ENCODE measurements at places on chromosomes 6 and 20. TPM values are rescaled to one million over a fixed set of nuclear protein-coding genes. Genes with fewer than 3 reads are reported as not detected.

DNA sequence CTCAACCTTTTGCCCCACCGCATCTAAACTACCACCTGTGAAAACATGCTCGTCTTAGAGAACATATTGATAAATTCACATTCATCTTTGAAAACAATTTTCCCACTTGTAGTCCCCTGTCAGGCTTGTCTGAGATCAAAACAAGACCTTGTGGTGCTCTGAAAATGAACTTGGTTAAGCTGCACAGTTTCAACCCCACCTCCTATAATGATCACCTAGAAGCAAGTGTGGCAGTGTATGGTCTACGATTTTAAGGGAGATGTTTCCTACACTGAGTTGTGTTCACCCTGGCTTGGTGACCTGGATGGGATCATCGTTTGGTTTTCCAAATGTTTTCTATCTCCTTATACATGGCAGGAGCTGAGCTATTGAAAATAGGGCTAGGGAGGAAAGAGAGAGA, 539.4 kb downstream of the DOK5 start:
- DNase-seq = no peak
- no peak overlapping the region for H3K4me3 ChIP-seq
- H3K36me3 ChIP-seq = no peaks in the 10 kb centered on the region

- no peaks in the 10 kb centered on the region for H3K27me3 ChIP-seq
- no peak overlapping the region for H3K4me3 ChIP-seq
- H3K27ac ChIP-seq = no peak overlapping the region
- H3K36me3 ChIP-seq = no peaks in the 10 kb centered on the region
- DNase-seq = no peak
- no peaks in the 10 kb centered on the region for H3K4me1 ChIP-seq
These were observed 544.5 kb downstream of the MAFB start for GRCh38 chr20:40144581-40144980.

DNA sequence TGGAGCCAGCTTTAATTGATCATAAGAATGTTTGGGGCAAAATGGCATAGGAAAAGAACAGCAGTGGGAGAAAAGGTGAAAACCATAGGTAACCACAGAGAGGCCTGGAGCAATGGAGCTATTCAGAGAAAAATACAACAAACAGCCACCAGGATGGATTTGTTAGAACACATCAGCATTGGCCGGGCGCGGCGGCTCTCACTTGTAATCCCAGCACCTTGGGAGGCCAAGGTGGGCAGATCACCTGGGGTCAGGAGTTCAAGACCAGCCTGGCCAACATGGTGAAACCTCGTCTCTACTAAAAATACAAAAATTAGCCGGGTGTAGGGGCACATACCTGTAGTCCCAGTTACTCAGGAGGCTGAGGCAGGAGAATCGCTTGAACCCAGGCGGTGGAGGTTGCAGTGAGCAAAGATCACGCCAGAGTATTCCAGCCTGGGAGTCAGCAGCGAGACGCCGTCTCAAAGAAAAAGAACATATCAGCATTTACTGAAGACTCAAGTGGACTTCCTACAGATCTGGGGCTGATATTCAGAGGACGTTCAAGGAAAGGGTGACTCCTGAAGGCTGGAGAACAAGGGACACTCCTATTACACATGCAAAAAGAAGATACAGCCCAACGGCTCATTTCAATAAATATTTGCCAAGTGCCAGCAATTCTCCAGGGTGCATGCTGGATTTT, 20.2 kb downstream of the SNHG17 start:
- no peak overlapping the region for H3K27ac ChIP-seq
- H3K36me3 ChIP-seq = no peaks in the 10 kb centered on the region
- no peaks in the 10 kb centered on the region for H3K27me3 ChIP-seq

DNA sequence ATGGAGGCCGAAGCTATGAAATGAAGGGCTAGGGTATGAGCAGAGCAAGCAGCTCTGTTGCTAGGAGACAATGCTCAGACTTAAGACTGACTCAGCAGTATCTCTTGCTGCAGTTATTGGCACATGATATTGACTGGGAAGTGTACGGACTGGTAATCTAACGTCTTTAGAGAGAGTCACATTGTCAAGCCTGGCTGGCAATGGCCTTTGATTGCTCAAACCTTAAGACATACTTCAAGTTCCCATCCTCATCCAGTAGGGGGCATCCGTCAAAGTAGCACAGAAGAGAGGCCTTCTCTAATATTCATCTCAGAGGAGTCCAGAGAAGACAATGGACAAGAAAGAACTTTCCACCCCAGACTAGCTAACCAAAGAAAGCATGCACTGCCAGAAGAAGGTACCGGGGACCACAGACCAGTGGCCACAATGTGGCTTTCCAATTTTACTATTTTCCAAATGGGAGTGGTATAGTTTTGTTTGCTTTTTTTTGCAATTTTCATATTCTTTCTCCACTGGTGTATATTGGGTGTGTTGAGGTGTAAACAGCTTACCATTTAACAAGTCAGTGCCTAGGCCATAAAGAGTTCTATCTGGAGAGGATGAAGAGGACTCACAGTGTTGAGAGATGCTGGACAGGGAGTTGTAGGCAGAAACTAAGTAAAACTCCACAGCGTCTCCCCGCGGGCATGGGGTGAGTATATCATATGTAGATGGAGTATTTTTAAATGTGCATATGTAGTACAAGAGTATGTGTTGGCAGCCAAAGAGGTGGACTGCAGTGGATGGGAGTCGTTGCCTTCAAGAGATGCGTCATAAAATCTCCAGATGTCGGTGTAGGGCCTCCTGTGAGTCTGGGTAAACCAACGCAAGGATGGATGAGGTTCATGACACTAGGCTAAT, 36.7 kb downstream of the LRFN2 start:
- no peak overlapping the region for H3K4me3 ChIP-seq
- no peaks in the 10 kb centered on the region for H3K36me3 ChIP-seq
- no peak for DNase-seq
- no peaks in the 10 kb centered on the region for H3K27me3 ChIP-seq

GRCh38 chr6:107083047-107083768, 32.1 kb downstream of the BEND3 start:
- no peaks in the 10 kb centered on the region for H3K27me3 ChIP-seq
- no peaks in the 10 kb centered on the region for H3K36me3 ChIP-seq
- H3K4me3 ChIP-seq = no peak overlapping the region
- no peaks in the 10 kb centered on the region for H3K4me1 ChIP-seq

- H3K4me3 ChIP-seq = no peak overlapping the region
- DNase-seq = peak; percentile 85
- peak overlapping the region; percentile 29 for H3K27ac ChIP-seq
These were observed 116.1 kb upstream of the TRAF3IP2 start for GRCh38 chr6:111721753-111722154.

DNA sequence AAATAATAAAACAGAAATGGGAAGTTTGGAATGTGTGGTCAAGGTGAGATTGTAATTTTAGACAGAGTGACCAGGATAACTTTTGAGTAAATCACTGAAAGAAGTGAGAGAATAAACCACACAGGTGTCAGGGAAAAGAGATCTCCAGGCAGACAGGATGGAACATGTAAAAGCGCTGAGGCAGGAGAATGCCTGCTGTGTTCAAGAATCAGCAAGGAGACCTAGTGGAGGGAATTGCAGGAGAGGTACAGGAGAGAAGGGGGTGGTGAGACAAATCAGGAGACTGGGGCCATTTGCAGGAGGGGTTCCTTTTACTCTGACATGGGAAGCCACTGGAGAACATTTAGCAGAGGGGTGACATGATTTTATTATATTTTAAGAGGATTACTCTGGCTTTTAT, 456.7 kb downstream of the NKAIN2 start:
- no peak overlapping the region for H3K27ac ChIP-seq
- DNase-seq = no peak
- H3K36me3 ChIP-seq = no peaks in the 10 kb centered on the region
- no peak overlapping the region for H3K4me3 ChIP-seq
- no peaks in the 10 kb centered on the region for H3K4me1 ChIP-seq
- no peaks in the 10 kb centered on the region for H3K27me3 ChIP-seq

DNA sequence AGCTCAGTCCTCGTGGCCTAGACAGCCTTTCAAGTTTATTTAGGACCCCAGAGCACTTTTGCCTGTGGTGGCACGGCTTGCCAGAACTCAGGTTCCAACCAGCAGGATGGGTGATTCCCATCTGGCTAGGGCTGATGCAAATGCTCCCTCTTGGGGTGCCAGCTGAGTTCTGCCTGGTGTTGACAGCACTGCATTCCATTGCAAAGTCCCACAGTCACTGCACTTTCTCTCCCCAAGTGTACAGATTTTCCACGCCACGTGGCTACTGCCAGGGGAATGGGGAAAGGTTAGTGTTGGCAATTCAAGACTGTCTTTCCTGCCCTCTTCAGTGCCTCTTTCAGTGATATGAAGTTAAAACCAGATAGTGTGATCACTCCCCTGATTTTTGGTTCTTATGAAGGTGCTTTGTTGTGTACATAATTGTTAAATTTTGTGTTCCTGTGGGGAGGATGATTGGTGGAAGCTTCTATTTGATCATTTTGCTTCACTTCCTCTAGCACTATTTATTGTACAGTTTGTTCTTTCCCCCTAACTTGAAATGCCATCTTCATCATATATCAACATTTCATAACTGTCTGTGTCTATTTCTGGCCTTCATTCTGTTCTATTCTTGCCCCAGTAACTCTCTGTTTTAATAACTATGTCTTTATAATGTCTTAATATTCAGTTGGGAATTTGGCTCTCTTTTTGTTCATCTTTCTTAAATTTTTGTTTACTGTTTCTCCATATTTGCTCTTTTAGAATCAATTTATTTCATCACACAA, 86.2 kb downstream of the CFAP61 start:
- H3K27me3 ChIP-seq = no peaks in the 10 kb centered on the region
- DNase-seq = no peak
- H3K36me3 ChIP-seq = no peaks in the 10 kb centered on the region
- H3K4me3 ChIP-seq = no peak overlapping the region
- H3K4me1 ChIP-seq = no peaks in the 10 kb centered on the region

- no peaks in the 10 kb centered on the region for H3K27me3 ChIP-seq
- peaks cover 41% of the 10 kb centered on the region for H3K4me1 ChIP-seq
- H3K4me3 ChIP-seq = no peak overlapping the region
- H3K27ac ChIP-seq = no peak overlapping the region
- peaks cover 3% of the 10 kb centered on the region for H3K36me3 ChIP-seq
These were observed 8.1 kb upstream of the ZNFX1 start for GRCh38 chr20:49285813-49286494.

GRCh38 chr6:10556589-10556988, 35.4 kb downstream of the GCNT2 start:
- peaks cover 10% of the 10 kb centered on the region for H3K4me1 ChIP-seq
- no peaks in the 10 kb centered on the region for H3K27me3 ChIP-seq
- no peaks in the 10 kb centered on the region for H3K36me3 ChIP-seq
- DNase-seq = no peak
- H3K4me3 ChIP-seq = no peak overlapping the region

DNA sequence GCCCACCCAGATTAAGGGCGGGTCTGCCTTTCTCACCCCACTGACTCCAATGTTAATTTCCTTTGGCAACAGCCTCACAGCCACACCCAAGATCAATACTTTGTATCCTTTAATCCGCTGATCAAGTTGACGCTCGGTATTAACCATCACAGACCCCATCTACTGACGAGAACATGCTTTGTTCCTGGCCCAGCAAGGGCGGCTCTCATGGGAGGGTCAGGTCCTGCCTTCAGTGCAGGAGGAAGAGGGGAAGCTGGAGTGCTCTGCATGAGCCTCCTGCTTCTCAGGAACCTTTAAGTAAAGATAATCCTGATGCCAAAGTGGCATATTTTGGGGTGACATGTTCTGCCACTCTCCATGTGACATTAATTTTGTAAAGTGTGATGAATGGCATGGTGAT, 8.3 kb downstream of the KIF25 start:
- H3K27me3 ChIP-seq = no peaks in the 10 kb centered on the region
- H3K27ac ChIP-seq = no peak overlapping the region
- no peaks in the 10 kb centered on the region for H3K36me3 ChIP-seq
- no peak for DNase-seq

- no peaks in the 10 kb centered on the region for H3K36me3 ChIP-seq
- H3K4me1 ChIP-seq = no peaks in the 10 kb centered on the region
- H3K27me3 ChIP-seq = no peaks in the 10 kb centered on the region
- H3K4me3 ChIP-seq = no peak overlapping the region
- no peak overlapping the region for H3K27ac ChIP-seq
These were observed 243.7 kb downstream of the ALDH8A1 start for GRCh38 chr6:134706153-134706552.

- no peaks in the 10 kb centered on the region for H3K4me1 ChIP-seq
- no peak overlapping the region for H3K4me3 ChIP-seq
- H3K36me3 ChIP-seq = no peaks in the 10 kb centered on the region
- no peak overlapping the region for H3K27ac ChIP-seq
- no peaks in the 10 kb centered on the region for H3K27me3 ChIP-seq
These were observed 107.5 kb downstream of the FAXC start for GRCh38 chr6:99241905-99242534.

- no peaks in the 10 kb centered on the region for H3K27me3 ChIP-seq
- no peaks in the 10 kb centered on the region for H3K36me3 ChIP-seq
- no peaks in the 10 kb centered on the region for H3K4me1 ChIP-seq
These were observed 361.2 kb downstream of the UTRN start for GRCh38 chr6:144646093-144647056.

GRCh38 chr6:154731296-154732218, 1.7 kb upstream of the SCAF8 start:
- no peak overlapping the region for H3K4me3 ChIP-seq
- no peaks in the 10 kb centered on the region for H3K36me3 ChIP-seq
- peaks cover 32% of the 10 kb centered on the region for H3K4me1 ChIP-seq
- no peaks in the 10 kb centered on the region for H3K27me3 ChIP-seq

DNA sequence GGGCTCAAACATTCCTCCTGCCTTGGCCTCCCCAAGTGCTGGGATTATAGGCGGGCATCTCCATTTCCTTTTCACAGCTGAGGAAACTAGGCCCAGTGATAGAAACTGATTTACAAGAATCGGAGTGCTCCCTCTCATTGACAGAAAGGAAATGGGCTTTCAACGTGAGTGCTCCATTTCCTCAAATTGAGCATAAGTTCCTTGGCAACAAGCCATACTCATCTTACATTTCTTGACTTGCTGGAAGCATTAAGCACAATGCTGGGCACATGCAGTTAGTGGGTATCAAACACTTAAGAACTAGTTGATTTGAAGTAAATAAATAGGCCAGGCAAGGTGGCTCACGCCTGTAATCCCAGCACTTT, 54.7 kb downstream of the FGD2 start:
- no peak for DNase-seq
- H3K4me3 ChIP-seq = no peak overlapping the region
- no peaks in the 10 kb centered on the region for H3K36me3 ChIP-seq

- H3K4me3 ChIP-seq = no peak overlapping the region
- H3K27me3 ChIP-seq = no peaks in the 10 kb centered on the region
- no peak for DNase-seq
- H3K4me1 ChIP-seq = peaks cover 15% of the 10 kb centered on the region
- no peak overlapping the region for H3K27ac ChIP-seq
These were observed 104.7 kb downstream of the JARID2 start for GRCh38 chr6:15350386-15351083.

GRCh38 chr20:10708351-10709185, 34.8 kb upstream of the JAG1 start:
- H3K27me3 ChIP-seq = no peaks in the 10 kb centered on the region
- H3K4me3 ChIP-seq = no peak overlapping the region
- no peak overlapping the region for H3K27ac ChIP-seq

HLA-E gene
- 618 TPM for total RNA-seq

MTFR2 gene
- 1.2 TPM for total RNA-seq

TBC1D20 gene
- 30.9 TPM for total RNA-seq

CHRNA4 gene
- 0.25 TPM for total RNA-seq

TREM1 gene
- total RNA-seq = 0.98 TPM

NRSN1 gene
- total RNA-seq = 1.5 TPM

PROKR2 gene
- total RNA-seq = not detected
